ENCODE measurements at places on chromosomes 12 and 14.

DNA sequence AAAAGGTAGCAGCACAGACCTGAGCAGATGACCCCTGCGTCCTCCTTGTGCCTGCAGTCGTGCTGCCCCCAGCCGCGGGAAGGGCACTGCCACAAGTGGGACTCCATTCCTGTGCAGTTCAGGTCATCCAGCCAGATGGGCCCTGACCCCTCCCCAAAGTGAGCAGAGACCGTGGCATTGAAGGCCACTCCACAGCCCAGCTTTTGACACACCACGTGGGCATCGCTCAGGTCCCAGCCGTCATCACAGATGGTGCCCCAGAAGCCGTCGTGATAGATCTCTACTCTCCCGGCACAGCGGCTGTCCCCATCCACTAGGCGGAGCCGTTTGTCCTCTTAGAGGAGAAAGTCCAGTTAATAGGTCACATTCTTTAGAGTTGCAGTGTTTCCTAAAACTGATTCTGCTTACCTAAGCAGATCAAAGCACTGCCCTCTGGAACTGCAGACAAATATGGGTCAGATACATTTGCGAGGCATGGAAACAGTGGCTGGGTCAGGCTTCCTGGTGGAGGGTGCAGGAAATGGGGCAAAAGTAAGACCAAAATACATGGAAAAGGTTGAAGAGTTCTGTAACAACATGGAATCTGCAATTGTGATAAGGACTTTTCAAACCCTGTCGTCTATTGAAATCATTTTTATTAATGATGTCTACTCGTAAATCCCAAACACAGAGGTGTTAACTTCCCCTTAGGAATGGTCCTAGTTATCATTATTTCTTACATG is 69.4 kb downstream of the CD163L1 start:
- DNase-seq = no peak

- no peak for DNase-seq
Measured at GRCh38 chr14:68982581-68982980, 3.5 kb upstream of the ACTN1 start.

DNA sequence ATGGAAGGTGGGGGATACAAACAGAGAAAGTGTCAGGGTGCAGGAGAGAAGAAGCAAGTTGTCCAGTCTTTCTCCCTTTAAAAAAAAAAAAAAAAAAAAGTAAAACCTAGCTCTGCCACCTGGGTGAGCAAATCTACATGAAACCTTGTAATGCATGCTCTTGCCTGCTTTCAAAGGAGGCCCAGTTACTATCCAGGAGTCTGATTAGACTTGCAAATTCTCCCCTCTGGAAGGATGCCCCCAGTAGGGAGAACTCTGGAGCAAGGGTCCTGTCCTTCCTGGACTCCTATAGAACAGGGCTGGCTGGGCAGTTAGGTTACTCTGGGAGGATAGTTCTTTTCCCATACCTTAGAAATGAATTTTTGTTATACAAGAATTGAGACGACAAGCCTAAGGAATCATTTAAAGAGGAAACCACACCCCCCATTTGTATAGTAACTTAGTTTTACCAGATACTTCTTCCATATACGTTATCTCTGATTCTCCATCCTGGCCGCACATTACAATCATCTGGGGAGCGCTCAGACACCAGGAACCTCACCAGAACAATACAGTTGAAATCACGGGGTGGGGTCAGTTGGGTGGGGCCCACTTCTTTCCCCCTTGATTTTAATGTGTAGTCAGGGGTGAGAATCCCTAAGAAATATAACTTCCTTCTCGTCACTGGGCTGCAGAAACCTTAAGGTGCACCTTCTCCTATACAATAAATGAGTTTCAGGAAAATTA is 30.5 kb downstream of the RAB35 start:
- DNase-seq = peak; percentile 25

GRCh38 chr12:81077329-81077685 is 572 bp upstream of the ACSS3 start:
- no peak for DNase-seq

DNA sequence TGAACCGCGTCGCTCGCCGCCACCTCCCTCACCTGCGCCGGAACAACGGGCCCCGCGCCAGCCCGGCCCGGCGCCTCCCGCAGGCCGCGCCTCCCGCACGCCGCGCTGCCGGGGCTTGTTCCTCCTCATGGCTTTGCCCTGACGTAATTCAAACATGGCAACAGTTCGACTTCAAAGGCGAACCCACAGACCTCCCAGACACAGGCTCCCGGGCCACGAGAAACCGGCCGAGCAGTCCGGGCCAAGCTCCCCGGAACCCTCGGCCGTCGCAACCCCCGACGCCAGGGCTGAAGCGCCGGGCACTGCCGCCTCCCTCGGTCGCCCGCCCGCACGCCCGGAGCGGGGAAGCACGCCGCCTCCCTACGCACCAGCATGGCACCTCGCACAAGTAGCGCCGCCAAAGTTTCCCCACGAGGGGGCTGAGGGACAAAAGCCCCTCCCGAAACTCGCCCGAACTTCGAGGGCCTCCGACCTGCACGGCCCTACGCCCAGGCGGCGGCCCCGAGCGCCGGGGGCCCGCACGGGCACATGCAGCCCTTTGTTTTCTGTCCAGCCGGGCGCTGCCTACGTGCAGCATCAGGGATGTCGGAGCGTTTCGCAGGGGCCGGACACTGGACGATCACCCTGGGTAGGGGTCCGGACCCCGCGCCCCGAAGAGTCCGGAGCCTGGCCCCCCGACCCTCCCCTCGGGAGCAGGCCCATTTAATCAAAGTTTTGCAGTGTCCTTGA is 1.7 kb downstream of the SINHCAF start:
- peak; percentile 59 for DNase-seq

DNA sequence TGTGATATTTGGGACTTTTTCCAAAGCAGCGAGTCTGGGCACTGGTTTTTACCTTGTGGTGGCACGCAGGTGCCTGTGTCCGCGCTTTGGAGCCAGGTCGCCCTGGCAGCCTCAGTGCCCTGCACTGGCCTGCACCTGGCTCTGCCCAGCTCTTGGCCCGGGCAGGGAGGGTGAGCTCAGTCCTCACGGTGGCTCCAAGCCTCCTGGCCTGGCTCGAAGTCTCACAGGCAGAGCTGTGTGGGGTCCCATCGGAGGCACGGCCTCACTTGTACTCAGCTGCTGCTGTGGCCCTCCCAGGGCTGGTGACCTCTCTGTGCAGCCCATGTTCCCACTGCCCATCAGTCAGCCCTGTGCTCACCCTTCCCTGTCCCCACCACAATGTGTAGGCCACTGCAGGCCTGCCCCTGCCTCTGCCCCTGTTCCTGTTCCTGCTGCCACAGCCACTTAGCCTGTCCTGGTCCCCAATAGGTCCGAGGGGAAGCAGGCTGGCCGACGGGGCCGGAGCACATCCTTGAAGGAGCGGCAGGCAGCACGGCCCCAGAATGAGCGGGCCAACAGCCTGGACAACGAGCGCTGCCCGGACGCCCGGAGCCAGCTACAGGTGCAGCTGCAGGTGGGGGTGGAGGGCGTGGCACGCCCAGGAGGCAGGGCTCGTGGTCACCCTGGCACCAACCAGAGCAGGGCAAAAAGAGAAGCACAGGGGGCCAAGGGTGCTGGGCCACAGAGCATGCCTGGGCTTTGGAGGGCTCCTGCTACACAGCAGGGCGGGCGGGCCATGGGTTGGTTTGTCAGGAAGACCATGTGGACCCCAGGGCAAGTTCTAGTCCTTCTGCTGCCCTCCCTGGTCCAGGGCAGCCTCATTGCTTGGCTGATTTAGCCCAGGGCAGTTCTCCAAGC is 16.6 kb upstream of the TEX22 start:
- DNase-seq = no peak

DNA sequence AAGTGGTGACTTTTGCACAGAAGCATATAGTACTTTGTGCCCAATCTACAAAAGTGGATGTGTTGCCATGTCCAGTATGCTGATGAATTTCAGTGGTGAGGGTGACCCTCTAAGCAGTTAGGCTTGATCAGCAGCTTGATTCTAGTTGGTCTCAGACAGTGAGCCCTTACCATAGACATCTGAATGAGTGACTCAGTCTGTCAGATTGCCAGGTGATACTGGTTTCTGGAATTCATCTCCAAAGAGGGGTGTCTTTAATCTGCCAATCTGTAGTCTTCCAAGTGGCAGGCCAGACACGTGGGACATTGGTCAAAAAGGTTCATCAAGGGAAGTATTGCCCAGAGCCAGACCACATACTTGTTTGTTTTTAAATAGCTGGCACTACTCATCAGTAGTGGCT is 187.4 kb upstream of the SLC16A7 start:
- DNase-seq = no peak

DNA sequence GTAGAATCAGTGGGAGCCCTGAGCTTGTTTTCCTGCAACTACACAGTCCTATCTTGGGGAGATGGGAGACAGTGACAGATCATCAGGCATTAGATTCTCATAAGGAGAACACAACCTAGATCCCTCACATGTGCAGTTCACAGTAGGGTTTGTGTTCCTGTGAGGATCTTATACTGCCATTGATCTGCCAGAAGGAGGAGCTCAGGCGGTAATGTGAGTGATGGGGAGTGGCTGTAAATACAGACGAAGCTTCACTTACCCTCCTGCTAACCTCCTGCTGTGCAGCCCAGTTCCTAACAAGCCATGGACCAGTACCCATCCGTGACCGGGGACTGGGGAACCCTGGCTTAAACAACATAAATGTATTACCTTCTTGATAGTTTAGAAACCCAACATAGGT is 1034.1 kb downstream of the BCL11B start:
- no peak for DNase-seq

DNA sequence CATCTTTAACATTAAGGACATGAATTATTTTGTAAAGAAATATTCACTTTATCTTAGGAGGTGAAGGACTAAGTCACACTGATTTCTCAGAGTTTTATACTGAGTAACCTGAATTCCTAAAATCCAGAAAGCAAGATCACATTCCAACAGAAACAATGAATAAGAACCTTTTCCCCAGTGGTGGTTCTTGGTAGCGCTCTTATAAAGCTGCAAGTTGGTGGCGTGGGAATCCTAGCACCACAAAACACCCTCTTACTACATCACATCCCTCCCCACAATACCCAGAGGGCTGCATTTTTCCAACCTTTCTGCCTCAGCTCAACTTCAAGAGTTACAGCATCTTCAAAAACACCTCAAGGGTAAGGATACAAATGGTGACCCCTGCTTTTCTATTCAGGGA is 44.0 kb upstream of the SMUG1 start:
- DNase-seq = no peak

GRCh38 chr12:105060715-105061378 is 23.4 kb downstream of the ALDH1L2 start:
- DNase-seq = no peak

DNA sequence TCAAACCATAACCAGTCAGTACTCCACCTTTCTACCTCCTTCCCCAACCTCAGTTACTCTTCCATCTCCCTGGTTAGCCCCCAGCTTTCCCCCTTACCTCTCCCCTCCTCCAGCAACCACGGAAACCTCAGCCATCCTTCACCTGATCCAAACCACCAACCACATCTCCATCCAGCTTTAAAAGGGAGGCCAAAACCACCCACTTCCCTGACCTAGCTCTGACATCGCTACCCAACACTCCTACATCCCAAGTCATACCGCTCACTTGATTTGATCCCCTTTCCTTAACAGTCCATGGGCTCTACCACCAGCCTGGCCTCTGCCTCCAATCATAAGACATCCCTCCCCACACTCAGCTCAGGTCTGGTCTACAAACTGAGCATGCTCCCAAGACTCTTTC is 1.5 kb downstream of the RAB35 start:
- DNase-seq = no peak

DNA sequence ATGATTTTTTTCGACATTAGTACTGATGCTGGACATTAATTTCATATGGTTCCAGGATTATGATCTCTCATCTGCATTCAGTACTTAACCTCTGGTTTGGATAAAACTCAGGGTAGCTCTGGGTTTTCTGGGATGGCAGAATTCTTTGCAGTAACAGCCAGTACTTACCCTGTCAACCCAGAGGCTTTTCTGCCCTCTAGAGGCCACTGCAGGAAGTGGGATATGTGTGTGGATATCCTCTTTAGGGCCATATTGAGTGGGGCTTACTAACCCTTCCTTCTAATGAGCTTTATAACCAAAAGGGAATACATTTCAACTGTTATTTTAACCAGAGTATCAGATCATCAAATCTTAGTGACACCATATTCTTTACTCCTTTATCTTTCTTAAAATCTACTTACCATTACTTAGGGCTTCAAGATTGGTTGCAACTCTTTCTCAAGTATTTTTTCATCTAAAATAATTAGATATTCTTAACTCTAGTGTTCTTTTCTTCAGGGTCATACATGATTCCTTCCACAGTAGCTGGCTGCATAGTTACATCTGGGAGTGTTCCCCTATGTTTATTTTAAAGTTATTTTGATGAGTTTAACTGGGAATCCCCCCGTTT is 488.0 kb upstream of the STXBP6 start:
- peak; percentile 16 for DNase-seq

DNA sequence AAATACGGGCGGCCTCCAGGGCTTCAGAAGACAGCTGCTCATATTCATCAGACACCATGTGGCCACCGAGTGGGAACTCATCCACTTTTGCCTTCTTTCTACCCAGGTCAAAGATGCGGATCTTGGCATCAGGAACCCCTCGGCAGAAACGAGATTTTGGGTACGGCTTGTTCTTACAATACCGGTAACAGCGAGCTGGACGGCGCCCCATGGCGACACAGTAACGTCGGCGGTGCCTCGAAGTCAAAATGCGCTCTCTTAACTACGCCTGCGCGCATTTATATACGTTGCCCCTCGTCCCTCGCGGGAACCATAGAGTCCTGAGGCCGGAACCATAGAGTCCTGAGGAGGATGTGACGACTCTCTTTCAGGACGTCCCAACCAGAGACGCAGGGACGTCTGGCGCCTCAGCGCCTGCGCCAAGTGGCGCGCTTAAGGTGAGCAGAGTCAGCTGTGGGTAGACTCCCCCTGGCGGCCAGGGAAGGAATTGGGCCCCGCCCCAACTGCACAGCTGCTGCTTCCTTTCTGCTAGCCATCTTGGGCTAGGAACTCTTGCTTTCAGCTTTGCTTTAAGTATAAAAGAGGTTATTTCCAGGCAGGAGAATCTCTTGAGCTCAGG is at the start of gene RPL10L:
Gene RPL10L, minus strand, starts transcription at position 256 of the 619 bp plus-strand sequence. Its CDS starts 45 bp downstream, at position 211.
- no peak for DNase-seq

GRCh38 chr12:127355061-127355841 is 911.7 kb upstream of the TMEM132C start:
- DNase-seq = no peak

- no peak for DNase-seq
Measured at GRCh38 chr12:110647631-110648040, 33.7 kb downstream of the TCTN1 start.

GRCh38 chr12:63206909-63207308 is 55.9 kb upstream of the AVPR1A start:
- peak; percentile 7 for DNase-seq

DNA sequence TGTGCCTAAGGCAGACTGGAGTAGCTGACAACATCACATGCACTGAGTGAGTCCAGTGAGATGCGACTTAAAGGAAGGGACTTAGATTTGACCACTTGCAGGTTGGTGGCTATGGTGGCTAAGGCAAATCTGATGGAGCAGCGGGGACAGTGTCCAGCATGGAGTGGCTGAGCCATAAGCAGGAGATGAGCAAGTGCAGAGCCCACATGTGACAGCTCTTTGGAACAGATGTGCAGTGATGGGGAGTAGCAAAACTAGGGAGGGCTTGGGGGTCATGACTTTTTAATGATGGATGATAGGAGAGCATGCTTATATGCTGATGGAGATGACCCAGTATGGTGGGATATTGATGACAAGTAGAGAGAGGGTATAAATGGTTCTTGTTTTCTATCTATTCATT is 80.2 kb downstream of the PELI2 start:
- DNase-seq = no peak

- DNase-seq = no peak
Measured at GRCh38 chr14:21026988-21027315, 2.1 kb upstream of the NDRG2 start.
